ENCODE measurements at places on chromosomes 1 and 21. TPM values are rescaled to one million over a fixed set of nuclear protein-coding genes. Genes with fewer than 3 reads are reported as not detected.

- no peaks in the 10 kb centered on the region for H3K36me3 ChIP-seq
- H3K27ac ChIP-seq, result no peak overlapping the region
- H3K4me1 ChIP-seq, result no peaks in the 10 kb centered on the region
- no peak overlapping the region for H3K4me3 ChIP-seq
Measured at GRCh38 chr1:14421295-14421976, 177.0 kb upstream of the KAZN start.

The MYBPH gene
- total RNA-seq, result 109 TPM

- peak overlapping the region; percentile 23 for H3K4me3 ChIP-seq
- H3K36me3 ChIP-seq, result peaks cover 2% of the 10 kb centered on the region
- peaks cover 14% of the 10 kb centered on the region for H3K4me1 ChIP-seq
- DNase-seq, result peak; percentile 82
- H3K27me3 ChIP-seq, result no peaks in the 10 kb centered on the region
- no peak overlapping the region for H3K27ac ChIP-seq
Measured at GRCh38 chr1:9717193-9718005, 65.9 kb downstream of the PIK3CD start.

DNA sequence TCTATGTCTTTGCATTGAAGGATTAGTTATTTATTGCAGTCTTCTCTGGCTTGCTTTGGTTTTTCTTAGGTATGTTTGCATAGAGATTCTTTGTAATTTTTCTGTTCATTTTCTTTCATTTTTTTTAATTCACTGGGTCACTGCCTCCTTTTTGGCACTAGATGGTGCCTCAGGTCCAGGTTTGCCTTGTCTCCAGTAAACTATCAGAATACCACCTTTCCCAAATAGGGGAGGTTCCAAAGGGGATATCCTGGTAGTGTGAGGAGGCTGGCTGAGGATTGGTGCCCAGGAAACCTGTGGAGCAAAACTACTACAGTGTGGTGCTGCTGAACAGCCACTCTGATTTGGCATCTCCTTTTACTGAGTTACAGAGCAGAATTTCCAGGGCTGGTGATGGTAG is 257.1 kb downstream of the KCTD3 start:
- no peak overlapping the region for H3K27ac ChIP-seq
- H3K27me3 ChIP-seq, result no peaks in the 10 kb centered on the region
- no peaks in the 10 kb centered on the region for H3K4me1 ChIP-seq
- H3K4me3 ChIP-seq, result no peak overlapping the region

GRCh38 chr1:51926171-51926812 is 47.8 kb upstream of the NRDC start:
- no peak overlapping the region for H3K4me3 ChIP-seq
- H3K4me1 ChIP-seq, result no peaks in the 10 kb centered on the region
- no peak for DNase-seq
- no peak overlapping the region for H3K27ac ChIP-seq
- peaks cover 5% of the 10 kb centered on the region for H3K27me3 ChIP-seq

DNA sequence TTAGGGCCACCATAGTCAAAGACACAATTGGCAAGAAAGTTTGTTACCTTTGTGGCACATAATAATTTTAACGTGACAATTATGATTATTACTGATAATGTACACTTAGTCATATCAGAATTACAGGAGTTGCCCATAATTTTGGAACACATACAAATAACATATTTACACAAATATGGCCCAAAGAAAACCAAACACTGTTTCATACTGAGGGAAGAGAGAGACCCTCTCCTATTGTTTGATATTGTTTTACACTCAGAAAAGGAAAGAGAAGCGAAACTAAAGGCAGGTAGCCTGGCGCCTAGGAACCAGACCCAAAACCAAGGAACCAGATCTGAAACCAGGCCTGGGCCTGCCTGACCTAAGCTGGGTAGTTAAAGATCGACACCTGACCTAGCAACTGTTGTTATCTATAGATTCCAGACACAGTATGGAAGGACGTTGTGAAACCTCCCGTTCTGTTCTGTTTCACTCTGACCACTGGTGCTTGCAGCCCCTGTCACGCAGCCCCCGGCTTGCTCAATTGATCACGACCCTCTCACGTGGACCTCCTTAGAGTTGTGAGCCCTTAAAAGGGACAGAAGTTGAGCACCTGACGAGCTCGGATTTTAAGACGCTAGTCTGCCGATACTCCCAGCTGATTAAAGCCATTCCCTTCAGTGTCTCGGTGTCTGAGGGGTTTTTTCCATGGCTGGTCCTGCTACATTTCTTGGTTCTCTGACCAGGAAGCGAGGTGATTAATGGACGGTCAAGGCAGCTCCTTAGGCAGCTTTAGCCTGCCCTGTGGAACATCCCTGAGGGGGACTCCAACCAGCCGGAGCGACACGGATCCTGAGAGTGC is 27.9 kb downstream of the C1orf115 start:
- DNase-seq, result no peak
- no peaks in the 10 kb centered on the region for H3K36me3 ChIP-seq
- H3K4me1 ChIP-seq, result no peaks in the 10 kb centered on the region
- H3K27me3 ChIP-seq, result no peaks in the 10 kb centered on the region
- no peak overlapping the region for H3K27ac ChIP-seq

The ADAM30 gene
- total RNA-seq, result not detected

DNA sequence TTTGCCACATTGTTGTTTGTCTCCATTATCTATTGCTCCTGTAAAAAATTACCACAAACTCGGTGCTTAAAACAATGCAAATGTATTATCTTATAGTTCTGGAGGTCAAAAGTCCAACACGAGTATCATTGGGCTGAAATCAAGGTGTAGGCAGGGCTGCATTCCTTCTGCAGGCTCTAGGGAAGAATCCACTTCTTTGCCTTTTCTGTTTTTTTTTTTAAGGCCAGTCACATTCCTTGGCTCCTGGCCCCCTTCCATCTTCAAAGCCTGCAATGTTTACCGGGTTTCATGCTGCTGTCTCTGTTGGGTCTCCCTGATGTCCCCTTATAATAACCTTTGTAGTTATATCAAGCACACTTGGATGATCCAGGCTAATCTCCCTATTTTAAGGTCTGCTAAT is 212.7 kb downstream of the PTBP2 start:
- H3K4me3 ChIP-seq, result no peak overlapping the region
- no peaks in the 10 kb centered on the region for H3K36me3 ChIP-seq
- H3K27me3 ChIP-seq, result no peaks in the 10 kb centered on the region
- no peaks in the 10 kb centered on the region for H3K4me1 ChIP-seq
- H3K27ac ChIP-seq, result no peak overlapping the region

- peaks cover 32% of the 10 kb centered on the region for H3K4me1 ChIP-seq
- H3K27ac ChIP-seq, result peak overlapping the region; percentile 65
- no peaks in the 10 kb centered on the region for H3K27me3 ChIP-seq
- peaks cover 69% of the 10 kb centered on the region for H3K36me3 ChIP-seq
- H3K4me3 ChIP-seq, result peak overlapping the region; percentile 79
Measured at GRCh38 chr1:6625584-6626149, 999 bp downstream of the THAP3 start.

- no peak overlapping the region for H3K27ac ChIP-seq
- no peak for DNase-seq
- H3K4me1 ChIP-seq, result no peaks in the 10 kb centered on the region
- no peak overlapping the region for H3K4me3 ChIP-seq
- no peaks in the 10 kb centered on the region for H3K36me3 ChIP-seq
Measured at GRCh38 chr1:87800006-87800405, 471.3 kb downstream of the LMO4 start.

GRCh38 chr1:88239205-88239604 is 444.9 kb upstream of the PKN2 start:
- no peak overlapping the region for H3K4me3 ChIP-seq
- H3K4me1 ChIP-seq, result no peaks in the 10 kb centered on the region
- no peak for DNase-seq
- H3K27me3 ChIP-seq, result no peaks in the 10 kb centered on the region

GRCh38 chr1:104648269-104648691 is 898.6 kb downstream of the AMY1C start:
- H3K27me3 ChIP-seq, result no peaks in the 10 kb centered on the region
- H3K4me1 ChIP-seq, result no peaks in the 10 kb centered on the region
- no peaks in the 10 kb centered on the region for H3K36me3 ChIP-seq
- DNase-seq, result peak; percentile 16
- no peak overlapping the region for H3K27ac ChIP-seq

The RAB42 gene
- total RNA-seq, result 8.7 TPM

The F13B gene
- not detected for total RNA-seq

The CD52 gene
- total RNA-seq, result 1.7 TPM

GRCh38 chr1:216081445-216081844 is 341.8 kb downstream of the USH2A start:
- DNase-seq, result no peak
- H3K27ac ChIP-seq, result no peak overlapping the region
- H3K36me3 ChIP-seq, result no peaks in the 10 kb centered on the region
- H3K27me3 ChIP-seq, result no peaks in the 10 kb centered on the region
- H3K4me3 ChIP-seq, result no peak overlapping the region

DNA sequence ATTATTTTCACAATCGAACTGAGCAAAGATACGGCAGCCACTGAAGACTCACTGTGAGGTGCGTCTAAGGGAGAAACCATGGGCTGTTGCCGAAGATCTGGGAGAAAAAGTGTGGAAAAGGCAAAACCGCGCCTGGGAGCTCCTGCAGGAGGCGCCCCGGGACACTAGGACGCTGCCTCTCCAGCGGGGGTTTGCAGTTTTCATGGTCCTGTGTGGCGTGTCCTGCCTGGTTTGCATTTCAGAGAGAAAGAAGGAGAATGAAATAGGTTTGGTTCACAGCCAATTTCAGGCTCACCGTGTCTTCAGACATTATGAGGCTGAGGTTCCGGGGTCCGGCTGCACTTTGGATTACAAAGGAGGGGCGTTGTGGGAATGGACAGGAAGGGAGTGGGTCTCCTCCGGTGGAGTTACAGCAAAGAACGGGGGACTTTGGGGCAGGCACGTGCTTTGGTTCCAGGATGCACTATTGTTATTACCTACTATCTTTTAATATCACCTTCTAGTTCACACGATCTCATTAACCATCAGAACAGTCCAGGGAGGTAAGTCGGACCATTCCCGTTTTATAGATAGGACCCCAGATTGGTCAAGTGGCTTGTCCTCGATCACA is 179.8 kb downstream of the DYRK1A start:
- H3K4me3 ChIP-seq, result no peak overlapping the region
- H3K4me1 ChIP-seq, result peaks cover 43% of the 10 kb centered on the region
- H3K27ac ChIP-seq, result peak overlapping the region; percentile 37

- no peaks in the 10 kb centered on the region for H3K4me1 ChIP-seq
- no peaks in the 10 kb centered on the region for H3K36me3 ChIP-seq
- H3K27me3 ChIP-seq, result no peaks in the 10 kb centered on the region
- H3K4me3 ChIP-seq, result no peak overlapping the region
- H3K27ac ChIP-seq, result no peak overlapping the region
Measured at GRCh38 chr21:31750843-31751242, 18.9 kb upstream of the SCAF4 start.

DNA sequence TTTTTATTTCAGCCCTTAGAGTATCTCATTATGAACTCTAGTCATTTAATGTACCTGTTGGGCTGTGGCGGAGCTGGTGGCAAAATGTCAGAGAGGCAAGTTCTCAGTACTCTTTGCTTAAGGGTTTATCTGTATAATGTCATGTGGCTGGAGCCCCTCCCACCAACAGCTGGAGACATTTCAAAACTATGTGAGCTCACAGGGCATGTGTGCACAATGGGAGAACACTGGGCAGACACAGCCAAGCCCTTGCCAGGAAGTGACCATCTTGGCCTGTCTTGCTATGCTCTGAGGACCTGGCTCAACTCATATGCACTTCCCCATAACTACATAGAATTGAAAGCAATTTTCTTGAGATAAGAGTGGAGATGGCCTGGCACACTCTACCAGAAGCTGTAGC is 296.4 kb downstream of the PTPRU start:
- H3K27ac ChIP-seq, result no peak overlapping the region
- peaks cover 1% of the 10 kb centered on the region for H3K27me3 ChIP-seq
- peak; percentile 30 for DNase-seq
- peaks cover 8% of the 10 kb centered on the region for H3K4me1 ChIP-seq
- no peaks in the 10 kb centered on the region for H3K36me3 ChIP-seq

GRCh38 chr1:10869933-10870332 is 73.5 kb upstream of the CASZ1 start:
- H3K36me3 ChIP-seq, result no peaks in the 10 kb centered on the region
- no peak overlapping the region for H3K4me3 ChIP-seq
- H3K4me1 ChIP-seq, result peaks cover 19% of the 10 kb centered on the region
- H3K27ac ChIP-seq, result no peak overlapping the region

The C1QC gene
- 19.1 TPM for total RNA-seq

- no peaks in the 10 kb centered on the region for H3K36me3 ChIP-seq
- H3K27ac ChIP-seq, result no peak overlapping the region
- no peak overlapping the region for H3K4me3 ChIP-seq
- H3K4me1 ChIP-seq, result no peaks in the 10 kb centered on the region
- H3K27me3 ChIP-seq, result no peaks in the 10 kb centered on the region
Measured at GRCh38 chr21:15455819-15456462, 273.8 kb upstream of the USP25 start.

GRCh38 chr21:35172231-35172630 is 123.1 kb upstream of the RUNX1 start:
- no peak for DNase-seq
- no peaks in the 10 kb centered on the region for H3K36me3 ChIP-seq
- no peak overlapping the region for H3K27ac ChIP-seq
- H3K4me3 ChIP-seq, result no peak overlapping the region
- H3K4me1 ChIP-seq, result no peaks in the 10 kb centered on the region

DNA sequence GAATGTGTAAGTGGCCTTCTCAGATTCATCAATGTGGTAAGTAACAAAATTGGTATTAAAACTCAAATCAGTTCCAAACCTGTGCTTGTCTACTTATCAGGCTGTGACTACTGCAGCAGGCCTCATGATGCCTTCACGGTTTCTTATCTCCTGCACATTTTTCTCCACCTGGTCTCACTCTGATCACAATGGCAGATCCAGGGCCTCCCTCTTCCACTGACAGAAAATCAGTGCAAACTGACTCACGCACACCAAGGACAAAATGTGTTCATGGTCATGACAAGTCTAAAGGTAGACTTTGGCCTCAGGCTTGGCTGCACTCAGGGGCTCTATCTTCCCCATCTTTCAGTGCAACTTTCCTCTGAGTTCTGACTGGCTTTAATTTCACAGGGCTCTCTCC is 56.7 kb upstream of the ATP1A1 start:
- no peak overlapping the region for H3K27ac ChIP-seq
- no peaks in the 10 kb centered on the region for H3K36me3 ChIP-seq
- H3K4me3 ChIP-seq, result no peak overlapping the region
- H3K27me3 ChIP-seq, result no peaks in the 10 kb centered on the region

DNA sequence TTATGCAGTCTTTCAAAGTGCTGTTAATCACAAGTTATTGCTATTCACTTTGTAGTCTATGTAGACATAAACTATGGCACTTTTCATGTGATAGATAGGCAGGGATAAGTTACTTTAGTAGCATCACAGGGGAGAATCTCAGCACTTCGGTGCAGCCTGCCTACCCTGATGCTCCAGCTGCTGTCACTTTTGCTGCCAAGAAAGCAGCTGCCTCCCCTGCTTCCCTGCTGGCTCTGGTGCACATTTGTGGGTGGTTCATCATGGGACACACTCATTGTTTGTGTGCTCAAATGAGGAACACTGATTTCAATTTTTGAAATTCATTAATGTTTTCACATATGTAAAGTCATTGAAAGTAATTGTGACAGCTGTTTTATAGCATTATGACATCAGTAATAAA is 272.6 kb downstream of the S1PR1 start:
- H3K36me3 ChIP-seq, result no peaks in the 10 kb centered on the region
- no peak overlapping the region for H3K27ac ChIP-seq
- H3K27me3 ChIP-seq, result no peaks in the 10 kb centered on the region
- peaks cover 4% of the 10 kb centered on the region for H3K4me1 ChIP-seq

- H3K4me3 ChIP-seq, result no peak overlapping the region
- H3K4me1 ChIP-seq, result no peaks in the 10 kb centered on the region
- H3K27me3 ChIP-seq, result no peaks in the 10 kb centered on the region
- H3K27ac ChIP-seq, result no peak overlapping the region
- no peak for DNase-seq
Measured at GRCh38 chr1:86382878-86383277, 13.2 kb downstream of the ODF2L start.

GRCh38 chr1:92362970-92363369 is 64.1 kb downstream of the RPAP2 start:
- H3K4me1 ChIP-seq, result no peaks in the 10 kb centered on the region
- no peaks in the 10 kb centered on the region for H3K27me3 ChIP-seq
- no peak overlapping the region for H3K27ac ChIP-seq
- no peak for DNase-seq
- H3K4me3 ChIP-seq, result no peak overlapping the region

The FAM72C gene
- total RNA-seq, result 0.31 TPM
